ENCODE measurements at places on chromosomes 6 and 20. TPM values are rescaled to one million over a fixed set of nuclear protein-coding genes. Genes with fewer than 3 reads are reported as not detected.
A peak's percentile ranks its signal among the peaks of the same experiment; 100 is the strongest.

GRCh38 chr20:47792021-47792618, 6.8 kb upstream of the SULF2 start:
- no peak for DNase-seq

The EPHA7 gene
- total RNA-seq: not detected

GRCh38 chr6:125102891-125103290, 50.7 kb upstream of the TPD52L1 start:
- DNase-seq: no peak

DNA sequence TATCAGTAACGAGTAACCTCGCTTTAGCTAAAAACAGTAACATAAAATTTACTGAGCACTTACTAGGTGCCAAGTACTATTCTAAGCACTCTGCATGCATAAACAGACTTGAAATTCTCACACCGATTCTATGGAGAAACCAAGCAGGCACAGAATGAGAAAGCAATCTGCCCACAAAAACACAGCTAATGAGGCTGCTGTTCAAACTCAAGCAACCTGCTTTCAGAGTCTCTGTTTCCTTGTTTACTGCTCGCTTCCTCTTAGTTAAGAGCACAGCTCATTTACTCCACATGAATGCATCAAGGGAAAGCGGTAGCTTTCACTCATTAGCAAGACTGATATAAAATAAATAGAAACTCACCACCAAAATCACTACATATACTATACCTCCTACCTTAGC, 37.4 kb downstream of the PRKN start:
- DNase-seq: no peak

- no peak for DNase-seq
Observed at GRCh38 chr6:149162924-149163323, 154.6 kb upstream of the TAB2 start.

- no peak for DNase-seq
Observed at GRCh38 chr20:48777005-48777404, 50.8 kb downstream of the PREX1 start.

DNA sequence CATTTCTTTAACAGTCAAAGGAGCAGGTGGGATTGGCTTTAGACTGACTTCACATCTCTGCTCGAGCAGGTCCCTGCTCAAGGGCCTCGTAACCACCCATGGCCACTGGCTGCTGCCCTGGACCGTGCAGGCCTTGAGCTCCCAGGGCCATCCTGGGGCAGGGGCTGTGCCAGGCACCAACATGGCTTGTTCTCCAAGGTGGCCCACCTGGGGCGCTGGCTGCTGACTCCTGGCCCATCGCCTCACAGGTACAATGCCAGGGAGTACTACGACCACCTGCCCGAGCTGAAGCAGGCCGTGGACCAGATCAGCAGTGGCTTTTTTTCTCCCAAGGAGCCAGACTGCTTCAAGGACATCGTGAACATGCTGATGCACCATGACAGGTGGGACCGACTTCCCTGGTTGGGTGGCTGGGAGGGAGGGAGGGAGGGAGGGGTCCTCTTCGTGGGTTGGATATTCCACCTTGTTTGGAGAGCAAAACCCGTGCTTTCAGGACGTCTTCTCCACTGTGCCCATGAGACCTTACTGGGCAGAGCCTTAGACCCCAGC, 46.1 kb downstream of the PYGB start:
- DNase-seq: no peak

- DNase-seq: no peak
Observed at GRCh38 chr6:168584249-168584648, 143.3 kb downstream of the SMOC2 start.

DNA sequence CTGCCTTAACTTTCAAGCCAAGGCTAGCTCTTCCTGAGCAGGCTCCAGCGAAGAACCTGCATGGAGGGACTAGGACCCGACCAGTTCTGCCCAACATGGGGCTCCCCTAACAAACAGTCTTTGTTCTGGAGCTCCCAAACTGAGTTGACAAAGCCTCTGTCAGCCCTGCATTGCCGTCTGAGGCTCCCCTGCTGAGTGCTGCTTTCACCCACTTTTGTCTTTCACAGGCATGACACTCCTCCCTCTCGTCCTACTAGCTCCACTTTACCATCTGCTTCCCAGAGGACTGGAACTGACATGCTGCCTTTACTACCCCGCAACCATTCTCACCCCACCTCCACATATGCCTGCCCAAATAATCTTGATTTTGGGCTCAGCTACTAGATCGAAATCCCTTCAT, 45.1 kb upstream of the B4GALT5 start:
- no peak for DNase-seq

DNA sequence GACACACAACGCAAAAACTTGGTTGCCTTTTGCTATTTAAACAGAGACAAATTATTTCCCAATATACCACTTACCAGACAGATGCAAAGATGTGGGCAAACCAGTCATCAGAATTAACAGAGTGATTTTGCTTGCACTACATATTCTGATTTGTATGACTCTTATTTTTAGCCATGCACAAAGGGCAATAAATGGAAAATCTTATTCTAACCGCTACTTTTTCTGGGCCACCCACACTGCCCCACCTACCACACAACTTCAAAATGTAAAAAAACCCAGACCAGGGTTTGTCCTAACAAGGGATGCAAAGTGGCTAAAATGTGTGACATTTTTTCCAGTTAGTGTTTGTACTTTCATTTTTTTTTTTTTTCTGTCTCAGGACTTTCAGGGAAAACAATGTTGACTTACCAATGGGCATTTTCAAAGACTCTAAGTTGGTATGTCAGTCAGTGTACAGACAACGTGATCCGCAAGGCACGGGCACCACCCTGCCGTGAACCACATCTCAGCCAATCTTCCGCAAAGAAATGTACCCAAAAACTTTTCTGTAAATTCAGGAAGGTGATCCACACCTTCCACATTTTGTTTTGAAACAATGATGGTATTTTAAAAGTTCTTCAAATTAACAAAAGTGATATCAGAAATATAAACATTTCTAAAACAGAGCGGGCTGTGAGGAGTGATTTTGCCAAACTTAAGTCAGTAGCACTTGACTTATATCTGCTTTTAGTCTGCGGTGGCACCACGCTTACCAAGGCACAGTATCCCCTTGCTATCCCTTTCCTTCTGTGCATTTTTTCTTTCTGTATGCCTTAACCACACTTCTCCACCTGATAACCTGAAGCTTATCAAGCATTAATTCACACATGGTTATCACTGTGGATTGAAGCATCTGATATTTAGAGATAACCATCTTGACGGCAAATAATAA, 185.6 kb downstream of the GJA10 start:
- peak; percentile 77 for DNase-seq

The GTSF1L gene
- total RNA-seq: not detected
